ENCODE measurements at places on chromosomes 4 and X.

- DNase-seq: no peak
Observed at GRCh38 chr4:125266901-125267604, 47.7 kb upstream of the FAT4 start.

GRCh38 chrX:119685225-119686066 lies 7.5 kb downstream of the SEPTIN6 start:
- no peak for DNase-seq

DNA sequence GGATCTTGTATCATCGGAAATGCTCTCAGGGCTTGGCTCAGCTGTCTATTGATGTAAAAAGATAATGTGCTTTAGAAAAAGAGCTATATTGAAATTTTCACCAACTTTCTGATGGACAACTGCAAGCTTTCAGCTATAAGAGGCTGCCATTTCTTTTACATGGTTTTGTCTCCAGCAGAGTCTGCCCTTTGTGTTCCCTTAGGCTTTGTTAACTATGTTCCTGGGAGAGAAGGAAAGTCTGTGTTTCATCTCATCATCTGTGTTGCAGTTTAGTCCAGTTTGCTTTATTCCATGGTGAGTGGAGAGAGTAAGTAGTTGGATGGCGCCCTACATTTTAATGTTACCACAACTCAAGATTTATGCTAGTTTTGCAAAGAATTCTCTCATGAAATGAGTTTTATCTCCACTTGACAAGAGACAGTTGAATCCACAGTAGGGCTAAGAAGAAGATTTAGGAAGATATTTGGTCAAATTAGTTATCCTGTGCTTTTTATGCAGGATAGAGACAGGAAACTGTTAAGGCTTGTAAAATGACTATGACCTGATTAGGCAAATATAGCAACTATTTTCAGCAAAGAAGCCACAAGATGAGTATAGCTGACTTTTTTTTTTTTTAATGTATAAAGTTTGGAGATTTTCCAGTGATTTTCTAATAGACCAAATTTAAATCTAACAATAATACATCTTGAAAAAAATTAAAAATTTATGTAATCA lies 16.5 kb downstream of the SEPTIN11 start:
- no peak for DNase-seq

DNA sequence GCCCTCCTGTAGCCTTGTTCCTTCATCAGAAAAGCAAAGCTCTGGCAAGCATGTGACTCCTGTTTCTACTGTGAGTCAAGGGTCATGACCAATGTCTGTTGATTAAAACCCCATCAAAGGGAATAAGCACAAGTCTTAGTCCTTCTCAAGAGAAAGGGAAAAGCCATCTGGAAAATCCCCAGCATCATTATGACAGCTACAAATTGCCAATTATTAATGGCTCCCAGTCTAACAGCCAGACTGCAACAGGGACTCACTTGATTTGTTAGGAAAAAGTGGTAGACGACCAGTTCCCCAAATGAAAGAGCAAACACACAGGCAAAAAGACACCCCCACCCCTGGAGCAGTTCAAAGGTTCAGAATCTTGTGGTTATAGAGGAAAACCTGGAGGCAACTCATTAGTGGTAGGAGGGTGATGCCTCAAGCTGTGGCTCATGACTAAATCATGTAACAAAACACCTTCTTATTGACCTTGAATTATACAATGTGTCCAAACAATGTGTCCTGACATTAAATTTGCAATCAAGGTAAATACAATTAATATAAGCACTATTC lies 315.7 kb downstream of the HNRNPD start:
- no peak for DNase-seq

- no peak for DNase-seq
Observed at GRCh38 chrX:115226929-115227328, 7.0 kb downstream of the LRCH2 start.

GRCh38 chrX:47587091-47587891 lies 5.1 kb downstream of the TIMP1 start:
- no peak for DNase-seq

- no peak for DNase-seq
Observed at GRCh38 chrX:69228732-69229131, 63.5 kb upstream of the PJA1 start.

- DNase-seq: no peak
Observed at GRCh38 chrX:107288676-107289075, 82.3 kb downstream of the DNAAF6 start.

DNA sequence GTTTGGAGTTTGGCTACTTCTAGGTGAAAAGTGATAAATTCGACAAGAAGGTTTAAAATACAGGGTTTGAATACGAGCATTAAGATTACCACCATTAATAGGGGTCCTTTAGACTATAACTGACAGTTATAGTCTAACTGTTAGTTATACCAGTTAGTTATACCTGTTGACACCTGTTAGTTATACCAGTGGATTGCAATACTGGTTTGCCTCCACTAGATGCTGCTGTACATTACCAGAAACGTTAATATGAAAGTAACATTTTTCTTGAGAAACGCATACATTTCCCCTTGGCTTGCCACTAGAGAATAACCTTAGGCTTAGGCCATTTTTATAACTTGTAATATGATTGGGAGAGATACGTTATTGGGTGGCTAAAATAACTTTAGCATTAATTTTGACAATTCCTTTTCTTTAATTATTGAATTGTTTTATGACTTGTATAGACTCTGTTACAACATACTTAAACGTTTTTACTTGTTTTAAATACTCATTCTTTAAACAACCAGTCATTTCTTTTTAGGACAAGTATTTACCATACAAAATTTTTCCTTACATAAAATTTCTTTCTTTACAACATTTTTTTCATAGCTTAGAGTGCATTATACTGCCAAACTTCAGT lies 911.2 kb downstream of the FSTL5 start:
- peak; percentile 4 for DNase-seq

- DNase-seq: peak; percentile 7
Observed at GRCh38 chrX:135543924-135544323, 23.5 kb downstream of the INTS6L start.

- DNase-seq: no peak
Observed at GRCh38 chr4:56220261-56220660, 167.0 kb downstream of the AASDH start.

GRCh38 chrX:150503898-150504219 lies 64.6 kb upstream of the MTM1 start:
- no peak for DNase-seq

- no peak for DNase-seq
Observed at GRCh38 chr4:89026542-89026941, 30.4 kb downstream of the FAM13A start.

- no peak for DNase-seq
Observed at GRCh38 chr4:186475202-186475601, 80.2 kb downstream of the MTNR1A start.

Measured in NCI-H1694 treated with DMSO at 0.1 percent for 48 hours (cell line).